NCI-H1930 (cell line): ENCODE measurements at places on chromosomes 4 and X.

DNA sequence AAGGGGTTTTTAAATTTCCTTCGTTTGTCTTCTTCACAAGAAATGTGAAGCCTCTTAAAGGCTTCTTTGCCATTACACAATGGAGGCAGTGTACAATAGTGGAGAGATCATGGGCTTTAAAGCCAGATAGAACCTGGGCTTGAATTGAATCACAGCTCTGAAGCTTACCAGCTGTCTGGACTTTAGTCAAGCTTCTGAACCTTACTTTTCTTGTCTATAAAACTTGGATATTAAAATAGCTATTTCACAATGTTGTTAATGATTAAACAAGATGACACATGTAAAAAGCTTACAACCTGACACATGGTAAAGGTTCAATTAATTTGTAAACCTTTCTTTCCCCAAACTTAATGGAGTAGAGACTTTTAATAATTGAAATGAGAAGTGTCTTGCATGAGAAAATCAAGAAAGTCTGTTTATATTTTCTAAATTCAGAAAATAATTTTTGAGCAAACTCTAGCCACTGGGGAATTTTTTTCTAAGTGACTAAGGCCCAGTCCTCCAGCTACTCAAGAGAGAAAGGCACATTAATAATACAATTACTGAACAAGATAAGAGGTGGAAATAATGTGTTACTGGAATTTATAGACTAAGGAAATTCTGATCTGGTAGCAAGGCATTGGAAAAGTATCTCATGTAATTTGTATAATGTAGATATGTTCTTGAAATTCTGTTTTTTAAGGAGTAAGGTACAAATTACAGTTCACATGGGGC, 21.7 kb upstream of the TBC1D8B start:
- DNase-seq: no peak

GRCh38 chr4:62706423-62706822, 1506.3 kb downstream of the ADGRL3 start:
- DNase-seq: no peak

GRCh38 chrX:77658886-77659285, 127.1 kb downstream of the ATRX start:
- no peak for DNase-seq

DNA sequence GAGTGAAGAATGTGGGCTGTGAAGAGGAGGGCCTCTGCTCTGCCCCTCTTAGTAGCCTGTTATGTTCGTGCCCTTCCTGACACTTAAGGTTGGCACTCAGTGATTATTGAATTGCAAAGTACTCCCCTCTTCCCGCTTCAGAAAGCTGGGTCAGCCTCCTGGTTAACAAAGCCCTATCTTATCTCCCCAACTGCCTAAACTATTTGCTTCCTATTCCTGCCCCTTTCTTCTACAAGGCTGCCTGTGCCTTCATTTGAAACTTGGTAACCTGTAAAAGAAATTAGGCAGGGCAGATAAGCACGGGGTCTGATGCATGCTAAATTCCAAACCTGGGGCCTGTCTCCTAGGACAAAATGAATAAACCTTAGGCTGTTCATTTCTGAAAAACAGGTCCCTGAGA, 23.1 kb upstream of the TMEM150C start:
- no peak for DNase-seq

GRCh38 chr4:168574581-168575295, 77.9 kb downstream of the PALLD start:
- no peak for DNase-seq

DNA sequence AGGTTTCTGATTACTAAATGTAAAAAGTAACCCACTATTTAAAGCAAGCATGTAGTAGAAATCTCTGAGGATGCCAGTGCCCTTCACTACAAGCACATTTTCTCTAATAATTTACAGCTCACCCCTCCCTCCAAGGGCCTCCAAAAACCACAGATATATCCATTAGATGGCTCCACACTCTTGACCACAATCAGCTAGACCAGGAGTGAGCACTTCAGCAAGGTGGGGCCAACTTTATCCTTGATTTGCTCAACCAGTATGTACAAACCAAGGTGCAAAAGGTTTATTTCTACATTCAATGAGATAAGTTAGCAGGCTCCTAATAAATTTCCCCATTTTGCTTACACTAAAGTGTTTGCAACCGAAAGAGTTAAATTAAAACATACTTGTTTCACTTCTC, 35.8 kb downstream of the RFC1 start:
- DNase-seq: no peak

- DNase-seq: no peak
These were observed 50.4 kb downstream of the ABLIM2 start for GRCh38 chr4:8108261-8108660.

DNA sequence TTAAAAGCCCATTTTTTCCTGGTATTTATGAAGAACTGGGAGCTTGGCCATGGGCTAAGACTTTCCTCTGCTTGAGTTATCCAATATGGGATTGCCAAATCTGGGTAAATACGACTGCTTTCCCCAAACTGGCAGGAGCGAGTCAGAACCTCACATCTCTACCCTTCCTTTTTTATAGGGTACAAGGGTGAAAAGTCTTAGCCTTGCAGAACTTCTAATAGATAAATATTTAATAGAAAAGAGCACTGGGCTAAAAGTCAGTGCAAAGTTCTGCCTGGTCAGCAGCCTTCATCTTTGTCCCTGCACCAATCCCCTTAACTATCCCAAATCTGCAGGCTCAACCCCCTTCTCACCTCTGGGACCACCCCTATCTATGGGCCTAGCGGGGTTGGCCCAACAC, 61.6 kb upstream of the ACSL1 start:
- DNase-seq: no peak

DNA sequence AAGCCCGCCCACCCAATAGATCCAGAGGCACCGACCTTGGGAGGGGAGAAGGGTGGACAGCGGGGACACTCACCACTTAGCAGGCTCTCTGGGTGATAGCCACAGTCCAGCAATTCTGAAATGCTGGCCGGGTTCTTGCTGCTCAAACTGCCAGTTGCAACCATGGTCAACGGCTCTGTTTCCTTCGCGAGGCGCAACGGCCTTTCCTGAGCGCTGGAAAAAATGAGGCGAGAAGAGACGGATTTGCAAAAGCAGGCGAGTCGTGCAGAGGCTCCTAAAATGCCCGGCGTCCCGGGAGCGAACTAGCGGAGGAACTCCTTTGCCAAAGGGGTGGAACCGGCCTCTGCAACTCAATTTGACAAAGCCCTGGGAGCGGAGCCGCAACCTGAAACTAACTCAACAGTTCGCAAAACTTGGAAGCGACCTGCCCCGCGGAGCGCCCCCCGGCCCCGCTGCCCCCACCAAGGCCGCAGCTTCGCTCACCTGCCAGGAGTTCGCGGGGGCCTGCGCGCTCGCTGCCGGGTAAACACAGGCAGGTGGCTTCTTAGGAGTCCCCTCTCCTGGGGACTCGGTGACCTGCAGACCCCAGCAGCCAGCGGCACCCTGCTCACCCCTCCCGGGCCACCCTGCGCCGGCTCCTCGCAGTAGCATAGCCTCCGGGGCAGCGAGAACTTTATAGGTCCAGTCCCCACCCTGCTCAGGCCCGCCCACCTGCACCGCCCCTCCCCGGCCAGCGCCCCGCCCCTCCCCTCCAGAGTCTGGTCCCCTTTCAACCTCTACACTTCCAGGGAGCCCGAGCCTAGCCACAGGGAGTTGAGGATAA, at the start of gene DDIT4L:
Gene DDIT4L, minus strand, starts transcription at position 649 of the 823 bp plus-strand sequence. Its CDS starts 485 bp downstream, at position 164.
- DNase-seq: no peak

DNA sequence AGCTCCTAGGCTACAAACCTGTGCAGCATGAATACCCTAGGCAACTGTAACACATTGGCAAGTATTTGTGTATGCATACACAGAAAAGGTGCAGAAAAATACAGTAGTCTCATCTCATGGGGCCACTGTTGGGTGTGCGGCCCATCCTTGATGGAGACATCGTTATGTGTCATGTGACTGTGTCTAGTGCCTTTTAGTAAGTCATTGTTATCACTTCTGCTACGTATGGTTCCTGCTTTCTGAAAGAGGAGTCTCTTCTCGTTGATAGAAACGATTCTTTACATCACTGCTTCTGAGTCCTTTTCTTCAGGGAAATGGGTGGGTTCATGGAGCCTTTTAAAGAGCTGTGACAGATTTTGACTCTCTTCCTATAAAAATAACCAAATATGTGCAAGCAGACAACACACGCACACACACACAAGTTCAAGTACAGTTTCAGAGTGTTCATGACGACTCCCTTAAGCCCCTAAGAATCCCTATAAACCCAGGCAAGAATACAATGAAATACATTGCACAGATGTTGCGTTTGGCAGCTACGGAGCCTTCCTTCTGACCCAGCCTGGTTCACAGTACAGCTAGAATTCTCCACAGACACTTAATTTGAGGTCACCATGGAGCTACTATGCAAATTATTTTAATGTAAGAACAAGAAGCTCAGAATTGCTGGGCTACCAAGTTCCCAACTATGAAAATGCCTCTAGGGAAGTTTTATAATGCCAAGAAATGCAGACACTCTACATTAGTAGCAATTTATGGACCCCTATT, 10.2 kb upstream of the STK32B start:
- DNase-seq: no peak

GRCh38 chrX:69063486-69063885, 101.8 kb downstream of the PJA1 start:
- no peak for DNase-seq

DNA sequence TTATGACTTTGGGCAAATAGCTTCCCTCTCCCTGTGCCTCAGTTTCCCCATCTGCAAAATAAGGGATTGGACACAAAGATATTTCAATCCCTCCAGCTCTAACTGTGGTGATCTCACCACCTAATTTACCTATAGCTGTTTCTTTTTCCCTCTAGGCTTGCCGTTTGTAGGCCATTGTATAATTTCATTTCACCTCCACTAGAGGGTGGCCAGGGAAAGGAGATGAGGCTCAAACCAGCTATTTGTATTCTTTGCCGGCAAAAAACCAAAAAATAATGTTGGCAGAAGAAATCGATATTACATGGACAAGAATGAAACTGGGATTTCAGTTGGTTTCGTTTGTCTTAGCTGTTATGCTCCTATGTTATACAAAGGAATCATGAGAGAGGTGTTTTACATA, 36.1 kb upstream of the DOCK11 start:
- DNase-seq: no peak

DNA sequence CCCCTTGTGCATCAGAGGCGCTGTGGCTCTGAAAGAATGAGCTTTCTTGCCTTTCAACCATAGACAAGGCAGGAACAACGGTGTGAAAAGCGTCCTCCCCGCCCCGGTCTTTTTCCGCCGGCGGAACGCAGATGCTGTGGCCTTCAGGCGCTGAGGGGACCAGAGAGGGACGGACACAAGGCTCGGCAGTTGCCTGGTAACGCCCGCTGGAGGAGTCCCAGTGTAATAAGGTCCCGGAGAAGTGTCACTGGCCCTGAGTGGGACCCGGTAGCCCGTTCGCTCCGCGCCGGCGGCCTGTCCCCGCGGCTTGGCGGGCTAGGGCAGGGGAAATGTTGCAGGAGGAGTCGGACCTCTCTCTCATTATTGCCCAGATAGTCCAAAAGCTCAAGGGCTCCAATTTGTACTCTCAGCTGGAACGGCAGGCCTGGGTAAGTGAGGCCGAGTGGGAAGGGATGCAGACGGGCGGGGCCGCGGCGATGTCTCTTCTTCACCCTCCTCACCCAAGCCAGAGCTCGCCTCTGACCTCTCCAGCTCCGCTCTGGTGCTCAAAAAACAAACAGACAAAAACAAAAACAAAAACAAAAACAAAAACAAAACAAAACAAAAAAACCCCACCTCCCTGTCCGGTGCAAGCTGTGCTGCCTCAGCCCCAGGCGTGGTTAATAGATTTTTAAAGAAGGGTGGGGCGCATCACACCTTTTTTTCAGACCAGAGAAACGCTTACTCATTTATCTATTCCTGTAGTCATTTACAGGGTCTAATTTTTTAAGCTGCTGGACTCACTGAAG, at the start of gene TBC1D19:
Gene TBC1D19, plus strand, starts transcription at position 220 of the 788 bp plus-strand sequence. Its CDS starts 110 bp downstream, at position 330.
- peak; percentile 86 for DNase-seq

GRCh38 chr4:56976837-56977320, 527 bp downstream of the NOA1 start:
- DNase-seq: peak; percentile 2

- DNase-seq: no peak
These were observed 190.6 kb upstream of the SPRY1 start for GRCh38 chr4:123206016-123206415.

- DNase-seq: no peak
These were observed 6.4 kb downstream of the AMOT start for GRCh38 chrX:112834031-112834845.

DNA sequence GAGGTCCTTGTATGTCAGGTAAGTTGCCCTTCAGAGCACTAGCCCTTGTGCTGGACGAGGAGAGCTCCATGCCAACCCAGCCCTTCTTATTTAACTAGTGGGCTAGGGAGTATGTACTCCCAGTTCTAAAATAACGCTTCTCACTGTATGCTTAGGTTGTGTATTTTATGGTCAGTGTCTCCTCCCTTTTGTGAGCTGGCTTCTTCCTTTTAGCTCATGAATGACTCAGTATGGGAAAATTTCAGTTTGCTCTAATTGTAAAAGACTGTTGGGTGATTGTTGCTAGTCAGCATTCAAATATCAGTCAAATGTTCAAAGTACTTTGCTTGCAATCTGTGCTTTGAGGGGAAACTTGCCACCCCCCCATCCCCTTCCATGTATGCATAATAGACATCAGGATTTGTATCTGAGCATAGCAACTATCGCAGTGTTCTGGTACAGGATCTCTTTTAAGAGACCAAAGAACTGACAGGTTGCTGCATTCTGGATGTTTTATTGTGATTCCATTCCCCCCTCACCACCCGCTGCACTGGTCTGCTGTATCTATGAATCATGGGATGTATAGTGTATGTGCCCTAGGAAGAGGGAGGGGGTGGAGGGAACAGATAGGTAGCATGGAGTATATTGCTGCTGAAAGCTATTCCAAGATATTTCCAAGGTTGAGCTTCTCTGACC, 34.7 kb downstream of the DLG3 start:
- no peak for DNase-seq

DNA sequence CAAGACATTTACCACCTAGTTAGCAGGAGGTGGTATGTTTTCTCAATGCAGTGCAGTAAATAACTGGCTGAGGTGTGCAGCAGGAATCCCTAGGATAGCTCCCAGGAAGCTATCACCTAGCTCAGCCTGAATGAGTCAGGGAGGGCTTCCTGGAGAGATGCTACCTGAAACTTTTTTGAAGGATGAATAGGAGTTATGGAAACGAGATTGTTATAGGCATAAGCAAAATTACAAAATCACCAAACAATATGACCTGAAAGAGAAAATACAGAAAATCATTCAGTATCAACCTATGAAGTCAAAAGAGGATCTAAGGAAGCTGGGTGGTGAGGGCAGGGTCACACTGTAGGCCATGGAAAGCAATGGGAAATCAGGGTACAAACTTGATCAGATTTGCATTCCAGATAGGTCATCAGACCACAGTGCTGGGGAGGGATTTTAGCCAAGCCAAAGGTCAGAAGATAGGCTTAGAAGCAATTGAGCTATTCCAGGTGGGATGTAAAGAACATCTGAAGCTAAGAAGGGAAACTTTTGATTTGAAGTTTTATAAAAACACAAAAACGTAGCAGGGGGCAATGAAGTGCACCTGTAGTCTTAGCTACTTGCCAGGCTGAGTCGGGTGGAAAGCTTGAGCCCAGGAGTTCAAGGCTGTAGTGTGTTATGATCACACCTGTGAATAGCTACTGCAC, 11.3 kb downstream of the AREG start:
- DNase-seq: no peak

DNA sequence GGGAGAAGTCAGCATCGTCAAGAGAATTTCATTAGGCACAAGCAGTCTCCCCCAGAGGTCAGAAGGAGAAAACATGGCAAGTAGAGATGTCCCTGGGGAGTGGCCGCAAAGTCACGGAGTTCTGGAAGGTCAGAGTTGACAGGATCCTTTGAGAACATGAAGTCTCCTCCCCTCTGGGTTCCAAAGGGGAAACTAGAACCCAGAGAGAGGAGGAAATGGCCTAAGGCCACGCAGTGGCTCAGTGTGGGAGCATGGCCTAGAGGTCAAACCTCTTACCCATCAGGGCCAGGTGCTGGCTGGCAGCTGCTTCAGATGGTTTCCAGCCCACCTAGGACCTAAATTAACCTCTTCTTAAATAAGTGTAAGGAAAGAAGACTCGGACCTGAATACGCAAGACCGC, 884 bp downstream of the IDH3G start:
- no peak for DNase-seq
